DMS79 treated with DMSO at 0.1 percent for 48 hours (cell line): ENCODE measurements at places on chromosomes 4 and X.

DNA sequence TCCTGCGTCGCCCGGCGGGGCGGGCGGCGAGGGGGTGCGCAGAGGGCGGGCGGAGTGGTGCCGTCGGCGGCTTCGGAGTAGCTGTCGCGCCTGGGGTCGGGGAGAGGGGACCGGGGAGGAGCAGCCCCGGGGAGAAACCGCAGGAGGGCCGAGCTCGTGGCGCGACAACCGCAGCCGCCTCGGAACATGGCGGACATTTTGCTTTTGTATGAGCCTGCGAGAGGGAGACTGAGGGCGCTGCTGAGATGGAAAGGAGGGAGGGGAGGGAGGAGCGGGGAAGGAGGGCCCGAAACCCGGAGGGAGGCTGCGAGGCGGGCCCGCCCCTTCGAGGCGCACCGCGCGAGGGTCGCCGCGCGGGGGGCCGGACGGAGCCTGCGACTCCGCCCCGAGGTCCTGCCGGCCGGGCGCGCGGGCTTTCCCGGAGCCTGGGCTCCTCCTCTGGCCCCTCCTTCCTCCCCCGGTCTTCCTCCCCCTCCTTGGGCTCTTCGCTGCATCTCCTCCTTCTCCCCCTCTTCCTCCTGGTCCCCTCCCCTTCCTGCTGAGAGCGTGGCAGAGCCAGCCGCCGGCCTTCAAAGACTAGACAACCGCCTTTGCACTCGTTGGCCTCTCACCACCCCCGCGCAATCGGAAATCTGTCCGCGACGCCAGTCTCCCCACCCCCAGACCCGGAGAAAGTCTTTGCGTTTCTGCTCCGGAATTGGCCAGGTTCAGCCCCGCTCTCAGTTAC is 1.1 kb downstream of the INTS6L start:
- peak; percentile 81 for DNase-seq

GRCh38 chrX:115912372-115912897 is 258.1 kb upstream of the AGTR2 start:
- DNase-seq: no peak

DNA sequence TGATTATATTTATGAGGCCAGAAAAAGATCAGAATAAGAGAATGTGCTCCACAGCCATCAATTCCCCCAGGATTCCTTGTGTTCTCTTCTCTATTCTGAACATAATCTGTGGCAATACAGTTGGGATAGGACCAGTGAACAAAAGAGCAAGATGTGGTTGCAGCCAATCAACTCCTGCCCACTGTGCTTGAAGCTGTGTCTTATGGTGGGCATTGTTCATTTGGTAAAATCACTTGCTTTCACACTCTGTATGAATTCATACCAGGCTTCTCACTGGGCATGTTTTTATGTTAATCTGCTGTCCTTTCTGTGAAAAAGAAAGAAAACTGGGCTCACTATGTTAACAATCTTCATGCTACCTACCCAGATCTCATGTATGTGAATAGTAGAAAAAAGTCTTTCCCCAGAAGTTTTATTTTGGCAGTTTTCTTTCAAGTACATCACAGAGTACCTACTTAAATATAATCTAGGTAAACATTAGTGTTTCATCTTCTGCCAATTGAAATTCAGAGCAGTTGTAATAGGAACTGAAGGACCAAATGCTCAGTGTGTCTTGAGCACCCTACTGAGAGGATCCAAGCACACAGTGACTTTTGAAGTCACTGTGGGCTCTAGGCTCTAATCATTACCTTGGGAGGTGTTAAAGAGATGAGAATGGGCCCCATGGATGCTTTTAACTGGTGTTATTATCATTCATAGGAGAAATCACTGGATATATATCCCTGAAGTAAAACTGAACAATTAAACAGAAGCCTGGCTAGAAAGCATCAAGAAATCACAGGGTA is 429.2 kb upstream of the TRAM1L1 start:
- DNase-seq: no peak

DNA sequence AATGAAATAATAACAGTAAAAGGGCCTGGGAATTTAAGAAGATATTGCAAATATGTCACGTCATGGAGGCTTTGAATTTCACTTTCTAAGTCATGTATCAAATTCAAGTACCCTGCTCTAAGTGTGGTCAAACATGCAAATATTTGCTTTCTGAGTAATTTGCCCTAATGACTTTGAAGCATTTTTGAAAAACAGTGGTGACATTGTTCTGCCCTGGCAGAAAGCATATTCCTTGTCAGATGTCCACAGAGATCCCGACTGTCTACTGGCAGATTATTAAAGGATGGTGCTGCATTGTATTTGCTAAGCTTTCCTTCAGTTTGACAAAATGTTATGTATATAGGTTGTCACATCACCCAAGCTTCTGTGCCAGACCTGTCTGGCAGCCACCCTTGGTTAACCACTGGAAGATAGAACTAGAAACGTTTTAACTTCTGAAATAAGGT is 92.5 kb downstream of the ANK2 start:
- peak; percentile 65 for DNase-seq

- no peak for DNase-seq
These were observed 25.6 kb upstream of the CRMP1 start for GRCh38 chr4:5918331-5918985.

GRCh38 chr4:114598191-114599121 is at the start of gene UGT8:
UGT8 (plus strand) TSS chr4:114598807; CDS start chr4:114622881, 24,074 bp downstream.
- DNase-seq: peak; percentile 1

- no peak for DNase-seq
These were observed 51.3 kb downstream of the DTHD1 start for GRCh38 chr4:36332782-36333131.
